ENCODE measurements at places on chromosomes 5 and 9. TPM values are rescaled to one million over a fixed set of nuclear protein-coding genes. Genes with fewer than 3 reads are reported as not detected.

The PCDHB11 gene
- total RNA-seq = under 0.01 TPM

The ANKRD18A gene
- total RNA-seq = not detected

The RGP1 gene
- 12.6 TPM for total RNA-seq

The PRXL2C gene
- 12.9 TPM for total RNA-seq

The STC2 gene
- 120 TPM for total RNA-seq

The FABP6 gene
- total RNA-seq = not detected

The NRG2 gene
- total RNA-seq = 0.77 TPM

The PCA3 gene
- under 0.01 TPM for total RNA-seq

The NPM1 gene
- 2,181 TPM for total RNA-seq

The ZCCHC9 gene
- total RNA-seq = 56.4 TPM

The EMB gene
- 3.2 TPM for total RNA-seq

The SLC34A3 gene
- total RNA-seq = not detected

The ZNF658 gene
- 4.6 TPM for total RNA-seq

The PRKAA1 gene
- 101 TPM for total RNA-seq

The NUDT12 gene
- total RNA-seq = 17.2 TPM

The SPINK7 gene
- not detected for total RNA-seq

The HNRNPH1 gene
- 777 TPM for total RNA-seq

The KIF27 gene
- 4.3 TPM for total RNA-seq

The MZB1 gene
- total RNA-seq = not detected

The FUT7 gene
- not detected for total RNA-seq

The FAM153A gene
- total RNA-seq = 0.62 TPM

The SPTAN1 gene
- total RNA-seq = 323 TPM

The PKD2L2 gene
- not detected for total RNA-seq

The CYSRT1 gene
- 0.55 TPM for total RNA-seq

The SLC36A2 gene
- not detected for total RNA-seq

The SPAG8 gene
- 1.3 TPM for total RNA-seq

The CRHBP gene
- total RNA-seq = 0.25 TPM

The HNRNPAB gene
- total RNA-seq = 74.5 TPM

The TAF11L14 gene
- total RNA-seq = not detected

The ECSCR gene
- total RNA-seq = 0.55 TPM

The TPM2 gene
- 1,069 TPM for total RNA-seq

The C5orf52 gene
- total RNA-seq = not detected

The MAPK9 gene
- total RNA-seq = 35.4 TPM

The INSL4 gene
- not detected for total RNA-seq

The COL27A1 gene
- 9.1 TPM for total RNA-seq

The BTNL9 gene
- not detected for total RNA-seq

The ASTN2 gene
- total RNA-seq = 7.5 TPM

The CD72 gene
- total RNA-seq = 0.87 TPM

The ACTBL2 gene
- total RNA-seq = 0.11 TPM

Data from uterine smooth muscle cell (primary cell).